AG09309 (cell line): ENCODE measurements at places on chromosomes 4 and X.
A peak's percentile ranks its signal among the peaks of the same experiment; 100 is the strongest.

DNA sequence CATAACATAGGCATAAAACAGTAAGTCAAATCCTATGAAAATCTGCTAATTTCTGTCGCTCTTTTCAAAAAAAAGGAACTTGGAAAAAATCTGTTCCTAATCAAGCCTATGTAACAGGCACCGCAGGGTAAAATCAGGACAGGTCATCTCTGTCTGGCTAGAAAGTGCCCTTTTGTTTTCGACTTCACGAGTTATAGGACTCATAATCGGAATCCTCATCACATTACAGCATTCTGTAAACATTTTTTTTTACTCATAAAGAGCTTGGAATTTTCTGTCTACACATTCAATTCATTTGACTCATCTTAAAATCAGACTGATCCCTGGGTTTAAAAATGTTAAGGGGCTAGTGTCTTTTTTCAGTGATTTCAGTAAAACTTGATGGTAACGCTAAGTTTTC lies 181.7 kb upstream of the TBC1D9 start:
- peak; percentile 83 for DNase-seq

GRCh38 chrX:97787311-97787710 lies 903.6 kb downstream of the RPA4 start:
- DNase-seq: no peak

GRCh38 chr4:101018836-101019235 lies 328.5 kb downstream of the PPP3CA start:
- DNase-seq: no peak

DNA sequence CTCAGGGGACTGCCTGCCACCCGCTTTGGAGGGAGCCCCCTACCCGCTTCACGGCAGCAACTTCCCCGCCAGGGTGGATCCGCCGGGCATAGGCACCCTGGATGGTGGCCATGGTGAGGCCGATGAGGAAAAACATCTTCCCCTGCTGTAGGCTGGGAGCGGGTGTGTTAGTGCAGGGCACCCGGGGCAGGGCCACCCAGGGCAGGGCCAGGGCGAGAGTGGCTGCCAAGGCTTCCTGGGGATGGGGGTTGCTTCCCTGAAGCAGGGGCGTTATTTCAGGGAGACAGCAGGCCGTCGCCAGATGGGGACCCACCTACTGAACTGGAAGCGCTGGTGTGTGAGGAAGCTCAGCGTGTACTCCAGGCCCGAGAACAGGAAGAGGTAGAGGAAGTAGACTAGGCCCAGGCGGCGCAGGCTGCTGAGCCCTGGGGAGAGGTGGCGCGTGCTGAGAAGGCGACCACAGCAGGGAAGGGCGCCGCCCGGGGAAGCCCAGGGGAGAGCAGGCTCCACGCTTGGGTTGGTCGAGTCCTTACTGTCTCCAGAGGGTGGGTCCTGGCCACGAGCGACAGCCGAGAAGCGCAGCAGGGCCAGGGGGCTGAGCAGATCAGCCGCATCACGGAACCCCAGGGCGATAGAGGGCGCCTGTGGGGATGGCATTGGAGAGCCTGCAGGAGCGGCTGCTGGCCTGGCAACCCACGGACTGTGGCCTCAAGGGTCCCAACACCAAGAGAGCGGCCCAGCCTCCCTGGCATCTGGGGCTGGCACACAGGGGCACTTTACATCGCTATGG lies 31.5 kb downstream of the NOP14 start:
- DNase-seq: no peak
